ENCODE measurements at places on chromosomes 6 and 20.

- DNase-seq = no peak
These were observed 1152.0 kb downstream of the EPHA7 start for GRCh38 chr6:92267335-92267734.

DNA sequence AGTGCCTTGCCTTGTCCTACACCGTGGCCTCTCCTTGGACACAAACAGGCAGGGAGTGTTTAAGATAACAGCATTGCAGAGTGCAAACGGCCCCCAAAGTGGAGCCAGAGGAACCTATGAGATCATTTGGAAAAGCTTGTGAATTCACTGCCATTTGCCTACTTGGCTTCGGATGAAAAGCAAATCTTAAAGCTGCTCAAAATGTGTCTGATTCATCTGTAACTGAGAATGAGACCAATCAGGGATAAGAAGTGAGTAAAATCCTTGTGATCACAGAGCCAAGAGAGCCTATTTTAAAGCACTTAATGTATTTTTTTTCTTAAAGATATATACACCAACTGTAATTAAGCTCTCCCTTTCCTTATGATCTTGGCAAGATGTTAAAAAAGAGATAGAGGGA is 65.7 kb upstream of the BACH2 start:
- peak; percentile 70 for DNase-seq

DNA sequence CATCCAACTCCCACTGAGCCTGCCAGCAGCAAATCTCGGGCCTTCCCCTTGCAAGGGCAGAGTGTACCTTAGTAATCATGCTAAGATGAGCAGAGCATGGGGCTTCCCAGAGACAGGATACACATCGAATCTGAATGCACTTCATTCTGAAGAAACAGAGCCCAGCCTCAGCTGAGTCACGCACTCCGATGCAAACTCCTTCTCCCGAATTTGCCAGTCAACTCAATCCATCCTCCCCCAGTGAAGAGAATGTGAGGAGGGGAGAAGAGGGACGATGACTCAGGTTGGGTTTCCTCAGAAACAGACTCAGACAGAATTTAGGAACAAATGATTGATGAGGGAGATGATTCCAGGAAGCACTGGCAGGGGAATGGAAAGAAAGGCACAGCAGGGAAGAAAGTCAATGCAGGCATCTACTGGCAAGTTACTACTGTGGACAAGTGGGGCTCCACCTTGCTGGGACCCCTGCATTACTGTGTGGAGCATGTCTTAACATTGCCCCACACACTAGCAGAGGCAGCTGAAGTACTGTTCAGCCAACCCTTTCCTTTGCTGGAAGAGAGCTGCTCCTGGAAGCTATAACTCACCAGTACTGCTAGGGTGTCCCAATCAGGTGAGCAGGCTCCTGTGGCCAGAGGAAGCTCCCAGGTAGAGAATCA is 251.6 kb downstream of the ADGB start:
- no peak for DNase-seq

DNA sequence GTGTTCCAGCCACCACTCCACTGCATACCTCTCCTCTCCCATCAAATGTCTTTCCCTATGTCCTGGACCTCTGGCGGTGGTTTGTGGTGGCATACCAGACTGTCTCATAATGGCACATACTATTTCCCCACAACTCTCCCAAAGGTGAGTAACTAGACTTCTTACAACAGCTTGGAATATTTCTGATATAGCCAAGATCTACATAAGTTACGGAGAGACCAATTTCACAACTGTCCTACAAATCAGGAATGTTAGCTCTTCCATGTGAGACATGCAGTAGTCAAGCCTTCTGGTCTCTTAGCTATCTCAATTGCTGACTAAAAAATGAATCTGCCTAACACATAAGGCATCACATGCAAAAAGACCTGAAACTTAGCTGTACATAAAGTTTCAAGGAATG is 588.9 kb downstream of the RNF144B start:
- DNase-seq = no peak

- DNase-seq = no peak
These were observed 29.4 kb downstream of the BMP7 start for GRCh38 chr20:57236813-57237584.

DNA sequence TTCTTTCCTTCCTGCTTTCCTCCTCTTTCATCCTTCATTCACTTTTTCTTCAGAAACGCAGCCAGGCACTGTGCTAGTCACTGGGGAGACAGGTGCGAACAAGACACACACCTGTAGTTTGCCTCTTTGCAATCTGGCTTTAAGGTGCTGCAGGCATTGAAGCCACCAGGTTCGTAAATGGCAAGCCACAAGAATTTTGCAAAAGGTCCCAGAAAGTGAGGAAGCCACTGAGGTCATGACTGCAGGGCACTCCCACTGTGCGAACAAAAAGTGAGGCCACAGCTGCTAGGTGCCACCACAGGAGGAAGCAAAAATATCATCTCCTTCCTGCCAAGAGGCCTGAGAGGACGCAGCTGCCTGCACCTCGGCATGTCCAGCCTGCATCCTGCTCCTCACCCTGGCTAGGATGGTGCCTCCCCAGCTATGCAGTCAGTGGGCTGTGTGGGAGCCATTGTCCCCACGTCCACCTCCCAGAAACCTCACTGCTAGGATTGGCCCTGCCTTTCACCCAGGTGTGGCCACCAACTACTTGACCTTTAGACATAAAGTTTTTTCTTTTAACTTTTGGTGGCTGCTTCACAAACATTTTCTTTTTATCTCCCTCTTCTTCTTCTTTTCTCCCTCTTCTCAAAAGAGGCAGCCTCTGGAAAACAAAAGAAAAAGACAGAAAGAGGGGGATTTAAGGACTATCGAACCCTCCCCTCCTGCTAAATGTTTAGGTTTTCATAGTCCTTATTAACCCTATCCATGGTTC is 230.8 kb downstream of the BCAS1 start:
- DNase-seq = no peak

GRCh38 chr20:53922901-53923314 is 147.5 kb downstream of the BCAS1 start:
- no peak for DNase-seq

- peak; percentile 54 for DNase-seq
These were observed 131.7 kb upstream of the MLIP start for GRCh38 chr6:53979468-53980067.

DNA sequence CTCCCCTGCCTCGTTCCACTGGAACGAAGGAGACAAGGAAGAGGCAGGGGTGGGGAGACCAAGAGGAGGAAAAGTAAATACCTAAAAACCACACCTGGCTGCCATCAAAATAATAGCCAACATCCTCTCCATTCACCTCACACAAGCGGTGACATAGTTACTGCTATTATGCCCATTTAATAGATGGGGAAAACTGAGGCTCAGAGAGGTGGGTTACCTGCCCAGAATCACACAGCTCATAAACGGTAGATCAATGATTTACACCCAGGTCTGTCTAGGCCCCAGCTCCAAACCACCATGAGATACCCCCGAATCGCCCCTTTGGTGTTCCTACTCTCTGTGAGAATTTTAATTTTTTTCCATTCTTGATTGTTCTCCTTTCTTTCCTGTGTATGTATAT is 253.8 kb downstream of the BMP7 start:
- no peak for DNase-seq

DNA sequence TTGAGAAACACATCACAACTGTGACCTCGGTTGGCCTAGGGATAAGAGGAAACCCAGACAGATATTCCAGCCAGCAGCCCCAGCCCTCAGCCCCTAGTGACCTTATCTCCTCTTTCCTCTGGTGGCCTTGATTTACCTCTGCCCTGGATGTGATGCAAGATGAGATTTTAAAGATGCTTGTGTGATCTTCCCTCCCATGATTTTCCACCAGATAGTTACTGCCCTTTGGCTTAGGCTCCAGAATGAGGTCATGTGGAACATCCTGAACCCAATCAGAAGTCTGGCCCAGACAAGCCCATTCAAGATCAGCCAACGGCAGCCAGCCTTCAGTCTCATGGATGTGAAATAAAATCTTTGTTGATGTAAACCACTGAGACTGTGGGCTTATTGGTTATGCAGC is 104.0 kb downstream of the BANF2 start:
- DNase-seq = no peak

DNA sequence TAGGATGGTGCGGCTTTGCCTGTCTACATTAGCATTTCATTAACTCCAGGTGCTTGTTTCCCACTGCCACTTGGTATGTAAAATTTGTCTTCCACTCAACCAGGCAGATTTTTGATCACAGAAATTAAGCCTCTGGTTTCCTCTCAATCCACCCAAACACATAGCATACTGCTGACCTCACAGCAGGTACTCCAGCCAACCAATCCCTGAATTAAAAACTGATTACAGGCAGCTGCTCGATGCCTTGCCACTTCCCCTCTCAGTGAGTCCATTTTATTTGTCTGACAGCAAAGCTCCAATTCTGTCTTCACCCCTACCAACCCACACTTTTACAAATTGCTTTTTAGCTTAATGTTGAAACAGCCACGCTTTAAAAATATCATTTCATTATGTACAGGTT is 95.2 kb downstream of the PLCB1 start:
- DNase-seq = no peak

DNA sequence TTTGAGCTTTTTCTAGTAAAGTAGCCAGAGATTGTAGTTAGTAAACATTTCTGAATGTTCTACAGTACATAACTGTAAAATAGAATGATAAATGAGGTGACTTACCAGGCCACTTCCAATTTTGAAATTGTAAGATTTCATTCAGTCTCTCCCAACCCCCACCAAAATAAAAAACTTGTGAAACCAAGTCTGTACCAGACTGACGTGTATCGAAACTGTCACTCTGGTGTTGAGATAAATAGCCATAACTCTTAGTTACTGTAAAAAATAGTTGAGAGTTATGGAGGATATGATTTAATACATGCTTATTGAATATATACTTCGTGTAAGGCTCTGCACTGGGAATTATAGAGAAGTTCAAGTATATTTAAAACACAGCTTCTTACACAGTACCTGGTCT is 455.7 kb downstream of the PLCB1 start:
- no peak for DNase-seq

DNA sequence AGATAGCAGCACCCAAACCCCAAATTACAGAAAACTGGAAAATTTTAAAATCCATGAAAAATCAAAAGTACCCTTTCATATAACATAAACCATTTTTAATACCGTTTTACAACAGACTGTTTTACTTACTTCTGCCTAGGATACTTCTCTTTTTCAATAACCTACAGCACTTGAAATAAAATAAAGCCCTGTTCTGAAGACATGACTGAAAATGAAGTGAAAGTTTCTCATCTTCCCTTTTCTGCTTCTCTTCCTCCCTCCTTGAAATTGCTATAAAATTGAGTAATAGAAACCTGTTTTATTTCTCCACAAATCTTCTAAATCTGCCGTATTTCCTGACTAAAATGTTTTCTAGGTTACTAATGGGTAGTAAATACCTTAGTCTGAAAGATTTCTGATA is 20.3 kb downstream of the MMS22L start:
- DNase-seq = no peak

DNA sequence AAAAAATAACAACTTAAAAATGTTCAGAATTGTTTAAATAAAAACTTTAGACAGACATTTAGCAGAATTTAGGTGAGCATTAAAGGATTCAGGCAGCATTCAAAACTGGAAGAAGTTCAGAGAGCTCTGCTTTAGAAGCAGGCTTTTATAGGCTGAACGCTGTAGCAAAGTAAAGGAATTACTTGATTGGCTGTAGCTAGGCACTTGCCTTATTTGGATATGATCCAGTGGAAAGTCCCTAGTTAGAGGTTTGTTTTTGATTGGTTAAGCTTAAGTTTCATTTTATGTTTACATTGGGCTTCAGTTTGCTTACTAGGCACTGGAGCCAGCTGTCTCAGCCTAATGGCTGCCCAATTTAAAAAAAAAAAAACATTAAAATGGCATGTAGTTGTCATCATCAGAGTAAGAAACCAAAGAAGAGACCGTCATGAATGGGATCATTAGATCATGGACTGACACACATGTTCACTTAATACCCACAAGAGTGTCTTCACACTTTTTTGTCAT is 65.1 kb downstream of the CBFA2T2 start:
- peak; percentile 75 for DNase-seq

DNA sequence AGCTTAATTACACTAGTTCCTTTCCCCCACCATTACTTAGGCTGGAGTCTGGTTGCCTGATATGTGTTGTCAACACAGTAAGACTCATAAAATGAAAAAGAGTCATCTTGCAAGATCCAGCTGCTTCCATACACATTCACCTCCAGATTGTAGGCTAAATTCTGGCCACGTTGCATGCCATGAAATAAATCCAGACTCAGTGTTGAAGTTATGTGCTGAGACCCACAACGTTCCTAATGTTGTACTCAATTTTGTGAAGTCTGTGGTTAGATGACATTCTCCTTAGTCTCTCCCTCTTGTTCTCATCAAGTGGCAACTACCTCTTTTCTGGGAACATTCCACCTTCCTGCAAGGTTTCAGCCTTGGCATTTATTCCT is 212.3 kb downstream of the LMBRD1 start:
- DNase-seq = no peak

DNA sequence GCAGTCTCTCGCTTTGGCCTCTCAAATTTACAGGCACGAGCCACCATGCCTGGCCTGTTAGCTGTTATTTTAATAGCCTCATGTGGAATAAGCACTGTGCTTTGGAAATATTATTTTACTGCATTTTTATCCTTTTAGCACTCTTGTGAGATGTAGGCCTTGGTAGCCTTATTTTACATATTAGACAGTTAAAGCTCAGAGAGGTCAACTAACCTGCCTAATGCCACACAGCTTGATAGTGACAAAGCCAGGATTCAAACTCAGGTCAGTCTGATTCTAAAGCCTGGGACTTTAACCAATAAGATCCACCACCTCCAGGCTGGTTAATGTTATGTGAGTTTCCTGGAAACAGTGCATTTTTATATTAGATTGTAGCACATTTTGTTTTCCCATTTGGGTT is 9.5 kb downstream of the TNFAIP3 start:
- DNase-seq = no peak

DNA sequence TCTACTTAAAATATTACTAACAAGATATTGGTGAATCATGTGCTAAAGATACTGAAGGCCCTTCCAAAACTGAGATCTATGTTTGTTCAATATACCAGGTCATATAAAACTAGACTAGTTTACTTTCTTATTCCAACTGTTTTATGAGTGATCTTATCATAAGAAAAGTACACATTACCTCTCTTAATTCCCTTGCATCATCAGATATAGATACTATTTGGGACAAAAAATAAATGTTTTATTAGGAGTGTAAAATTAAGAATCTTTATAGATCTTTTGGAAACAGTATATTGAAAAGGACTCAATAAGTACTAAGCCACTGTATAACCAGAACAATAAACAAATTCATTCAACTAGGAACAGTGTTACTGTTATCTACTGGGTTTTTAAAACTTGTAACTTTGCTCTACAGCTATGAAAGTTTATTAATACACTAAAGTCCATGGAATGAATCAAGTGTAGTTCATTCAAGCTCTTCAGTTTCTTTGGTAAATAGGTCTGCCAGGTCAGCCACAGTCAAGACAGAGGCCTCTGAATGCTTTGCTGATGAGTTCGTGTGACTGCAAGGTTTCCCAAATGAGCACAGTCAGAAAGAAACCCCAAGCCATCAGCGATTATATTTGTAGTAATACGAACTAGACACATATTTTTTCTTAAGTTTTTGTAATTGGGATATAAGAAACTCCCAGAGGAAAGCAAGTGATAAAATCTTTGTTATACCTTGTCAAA is 71.8 kb upstream of the FBXO30 start:
- no peak for DNase-seq

Measured in cardiac muscle cell (in vitro differentiated cells and primary cell).